ENCODE measurements at places on chromosomes 13 and 19.

- no peak for DNase-seq
These were observed 47.0 kb downstream of the RUBCNL start for GRCh38 chr13:46340011-46340410.

- no peak for DNase-seq
These were observed 5.9 kb downstream of the EFNB2 start for GRCh38 chr13:106529415-106530170.

GRCh38 chr13:21541980-21542379 lies 62.0 kb downstream of the MICU2 start:
- DNase-seq: no peak

DNA sequence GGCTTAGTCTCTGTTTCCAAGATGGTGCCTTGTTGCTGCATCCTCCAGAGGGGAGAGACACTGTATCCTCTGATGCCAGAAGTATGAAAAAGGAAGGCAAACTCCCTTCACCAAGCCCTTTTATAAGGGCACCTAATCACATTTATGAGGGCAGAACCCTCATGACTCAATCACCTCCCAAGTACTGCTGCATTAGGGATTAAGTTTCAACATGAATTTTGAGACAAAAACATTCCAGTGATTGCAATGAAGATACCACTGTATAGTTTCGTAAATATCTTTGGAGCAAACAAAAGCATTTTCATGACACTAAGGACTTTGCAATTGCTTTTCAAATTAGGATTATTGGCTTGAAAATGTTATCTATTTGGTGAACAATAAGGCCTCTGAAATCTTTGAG lies 63.8 kb downstream of the RNF17 start:
- DNase-seq: no peak

DNA sequence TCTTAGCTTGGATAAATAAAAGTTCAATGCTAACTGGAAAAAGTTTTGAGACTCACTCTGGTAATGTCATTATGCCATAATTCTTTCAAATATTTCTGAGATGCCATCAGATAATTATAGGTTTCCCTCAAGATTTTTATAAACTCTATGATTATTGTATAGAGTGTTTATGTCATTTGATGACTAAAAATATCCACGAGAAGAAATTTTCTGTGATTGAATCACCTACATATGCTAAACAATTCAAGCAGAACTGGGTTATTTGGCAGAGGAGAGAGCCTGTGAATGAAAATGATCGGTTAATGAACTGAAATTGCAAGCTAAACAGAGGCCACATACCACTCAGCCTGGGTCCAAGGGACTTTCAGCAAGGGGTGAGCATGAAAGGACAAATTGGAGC lies 92.6 kb upstream of the TSC22D1 start:
- no peak for DNase-seq

DNA sequence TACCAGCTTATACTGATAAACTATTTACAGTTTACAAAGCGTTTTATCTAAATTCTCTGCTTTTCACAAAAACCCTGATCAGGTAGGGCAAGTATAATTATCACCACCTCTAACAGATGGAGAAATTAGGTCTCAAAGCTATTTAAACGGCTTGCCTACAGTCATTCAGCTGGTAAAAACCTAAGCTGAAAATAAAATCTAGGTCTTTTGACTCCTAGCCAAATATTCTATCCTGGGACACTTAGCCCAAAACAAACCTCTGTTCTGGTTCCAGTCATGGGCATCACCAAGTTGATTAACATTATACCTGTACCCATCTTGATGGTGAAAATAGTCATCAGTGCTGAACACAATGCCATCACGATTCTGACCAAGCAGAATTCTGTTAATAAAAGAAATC lies 11.4 kb downstream of the N4BP2L2 start:
- no peak for DNase-seq

DNA sequence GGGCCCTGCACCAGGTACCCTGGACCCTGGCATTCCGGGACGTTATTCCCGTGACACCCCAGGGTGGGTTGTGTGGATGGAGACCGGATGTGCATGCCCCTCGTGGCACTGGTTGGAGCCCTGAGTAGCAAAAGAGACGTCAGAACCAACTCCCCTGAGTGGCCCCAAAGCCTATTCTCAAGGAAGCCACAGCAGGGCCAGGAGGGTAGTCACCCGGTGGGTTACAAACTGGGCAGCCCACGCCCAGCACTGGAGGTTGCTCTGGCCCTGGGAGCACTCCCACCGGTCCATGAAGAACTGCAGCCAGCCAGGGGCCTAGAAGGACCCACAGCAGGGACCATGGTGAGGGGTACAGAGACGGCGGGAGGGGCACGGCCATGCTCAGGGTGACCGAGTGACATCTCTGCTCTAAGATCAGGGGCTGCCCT lies 7.5 kb downstream of the KLF16 start:
- no peak for DNase-seq

DNA sequence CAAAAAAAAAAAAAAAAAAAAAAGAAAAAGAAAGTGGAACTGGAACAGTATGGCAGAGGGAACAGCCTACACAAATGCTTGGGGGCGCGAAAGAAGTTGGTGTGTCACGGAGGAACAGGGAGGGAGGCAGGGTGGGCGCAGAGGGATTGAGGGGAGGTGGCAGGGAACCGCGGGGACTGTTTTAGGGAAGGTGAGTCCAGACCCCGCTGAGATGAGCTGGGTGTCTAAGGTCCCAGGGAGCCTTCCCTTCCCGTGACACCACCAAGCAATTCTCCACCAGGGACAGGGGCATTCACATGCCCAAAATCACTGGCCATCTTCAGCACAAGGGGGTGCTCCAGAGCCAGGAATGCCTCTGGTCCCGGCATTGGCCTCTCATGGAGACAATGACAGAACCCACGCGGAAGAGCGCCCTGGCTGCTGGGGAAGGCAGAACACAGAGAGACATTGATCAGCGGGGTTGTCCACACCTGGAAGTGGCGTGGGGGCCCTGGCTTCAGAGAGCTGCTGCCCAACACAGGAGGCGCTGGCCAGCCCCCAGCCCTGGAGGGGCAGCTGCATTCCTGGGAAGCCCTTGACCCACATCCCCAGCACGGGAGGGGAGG lies 6.9 kb downstream of the PEAK3 start:
- no peak for DNase-seq

Data from HS-5 (cell line).